ENCODE measurements at places on chromosomes 11 and 22. TPM values are rescaled to one million over a fixed set of nuclear protein-coding genes. Genes with fewer than 3 reads are reported as not detected.
A peak's percentile ranks its signal among the peaks of the same experiment; 100 is the strongest.

GRCh38 chr11:110473706-110474105, 44.0 kb downstream of the FDX1 start:
- no peak overlapping the region for H3K4me3 ChIP-seq
- H3K36me3 ChIP-seq, result peaks cover 13% of the 10 kb centered on the region
- peaks cover 17% of the 10 kb centered on the region for H3K4me1 ChIP-seq
- no peak for DNase-seq

GRCh38 chr11:14443638-14444037, 56.0 kb downstream of the COPB1 start:
- peaks cover 4% of the 10 kb centered on the region for H3K36me3 ChIP-seq
- H3K4me1 ChIP-seq, result peaks cover 37% of the 10 kb centered on the region
- no peaks in the 10 kb centered on the region for H3K27me3 ChIP-seq
- H3K4me3 ChIP-seq, result no peak overlapping the region
- DNase-seq, result no peak
- H3K27ac ChIP-seq, result no peak overlapping the region

DNA sequence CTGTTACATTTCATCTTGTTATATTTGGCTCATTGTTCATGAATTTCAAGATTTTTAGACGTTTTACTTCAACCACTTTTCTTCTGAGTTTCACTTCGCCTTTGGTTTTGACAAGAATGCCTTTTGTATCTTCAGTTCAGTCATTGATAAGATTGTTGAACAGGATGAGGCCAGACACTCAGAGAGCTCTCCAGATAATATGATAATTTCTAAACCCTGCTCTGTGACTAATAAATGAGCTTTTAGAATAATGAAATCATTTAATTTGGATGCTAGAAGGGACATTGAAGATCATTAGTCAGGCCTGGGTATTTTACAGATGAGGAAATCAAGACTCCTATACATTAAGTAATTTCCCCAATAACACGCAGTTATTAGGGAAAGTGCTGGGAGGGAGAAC, 37.2 kb upstream of the GRAMD1B start:
- peaks cover 43% of the 10 kb centered on the region for H3K4me1 ChIP-seq
- H3K27me3 ChIP-seq, result no peaks in the 10 kb centered on the region
- no peak overlapping the region for H3K4me3 ChIP-seq
- DNase-seq, result no peak
- H3K36me3 ChIP-seq, result peaks cover 15% of the 10 kb centered on the region

- H3K36me3 ChIP-seq, result peaks cover 6% of the 10 kb centered on the region
- no peak for DNase-seq
- peak overlapping the region; percentile 92 for H3K27ac ChIP-seq
- H3K27me3 ChIP-seq, result no peaks in the 10 kb centered on the region
Measured at GRCh38 chr22:23786261-23786710, 480 bp upstream of the SMARCB1 start.

GRCh38 chr11:134521001-134521400, 109.0 kb upstream of the B3GAT1 start:
- H3K27ac ChIP-seq, result no peak overlapping the region
- no peaks in the 10 kb centered on the region for H3K36me3 ChIP-seq
- no peaks in the 10 kb centered on the region for H3K27me3 ChIP-seq
- no peak for DNase-seq
- H3K4me1 ChIP-seq, result no peaks in the 10 kb centered on the region

DNA sequence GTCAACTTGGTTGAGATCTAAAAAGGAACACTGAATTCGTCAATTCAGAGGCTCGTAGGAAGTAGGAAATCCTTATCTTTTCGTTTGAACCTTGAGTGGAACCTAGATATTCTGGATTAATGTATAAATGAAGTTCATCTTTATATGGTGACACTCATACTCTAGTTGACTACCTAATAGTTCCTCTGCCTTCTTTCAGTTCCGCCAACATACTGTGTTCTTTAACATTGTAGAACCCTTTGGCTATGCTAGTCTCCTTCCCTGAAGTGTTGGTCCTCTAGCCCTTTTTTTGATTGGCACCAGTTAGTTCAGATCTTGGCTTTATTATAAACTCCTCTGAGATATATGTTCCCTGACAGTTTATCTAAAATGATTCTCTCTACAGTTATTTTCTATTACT, 1.5 kb downstream of the ATM start:
- peaks cover 38% of the 10 kb centered on the region for H3K36me3 ChIP-seq
- peaks cover 38% of the 10 kb centered on the region for H3K4me1 ChIP-seq
- no peak overlapping the region for H3K4me3 ChIP-seq
- DNase-seq, result no peak
- H3K27me3 ChIP-seq, result no peaks in the 10 kb centered on the region
- H3K27ac ChIP-seq, result no peak overlapping the region

DNA sequence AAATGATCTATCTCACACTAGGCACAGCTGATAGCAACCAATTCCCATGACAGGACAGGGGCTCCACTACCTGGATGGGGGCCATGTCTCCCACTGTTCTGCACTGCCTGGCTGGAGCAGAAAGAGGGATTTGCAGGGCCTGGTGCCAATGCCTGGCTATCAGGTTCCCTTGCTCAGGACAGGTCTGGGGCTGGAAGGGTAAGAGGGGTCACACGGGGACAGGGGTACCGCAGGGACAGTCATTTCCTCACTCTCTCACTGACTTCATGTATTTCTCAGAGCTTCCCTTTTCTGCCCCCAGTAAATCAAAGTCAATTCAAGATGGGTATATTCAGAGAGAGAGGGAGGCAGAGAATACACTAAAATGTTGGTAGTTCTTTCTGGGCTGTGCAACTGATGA, 119.1 kb upstream of the CSNK2A3 start:
- no peaks in the 10 kb centered on the region for H3K4me1 ChIP-seq
- no peaks in the 10 kb centered on the region for H3K36me3 ChIP-seq
- H3K4me3 ChIP-seq, result no peak overlapping the region
- no peak for DNase-seq
- H3K27me3 ChIP-seq, result no peaks in the 10 kb centered on the region

GRCh38 chr11:112537846-112538330, 277.2 kb upstream of the PLET1 start:
- peaks cover 9% of the 10 kb centered on the region for H3K4me1 ChIP-seq
- H3K27me3 ChIP-seq, result peaks cover 9% of the 10 kb centered on the region
- no peak for DNase-seq
- no peak overlapping the region for H3K4me3 ChIP-seq
- H3K27ac ChIP-seq, result no peak overlapping the region

- no peak for DNase-seq
- no peak overlapping the region for H3K27ac ChIP-seq
- peaks cover 16% of the 10 kb centered on the region for H3K36me3 ChIP-seq
- peaks cover 3% of the 10 kb centered on the region for H3K4me1 ChIP-seq
- no peaks in the 10 kb centered on the region for H3K27me3 ChIP-seq
- no peak overlapping the region for H3K4me3 ChIP-seq
Measured at GRCh38 chr22:19965771-19966709, 24.4 kb upstream of the TXNRD2 start.

- H3K27me3 ChIP-seq, result no peaks in the 10 kb centered on the region
- no peak for DNase-seq
- H3K4me3 ChIP-seq, result no peak overlapping the region
- no peak overlapping the region for H3K27ac ChIP-seq
- no peaks in the 10 kb centered on the region for H3K4me1 ChIP-seq
- H3K36me3 ChIP-seq, result no peaks in the 10 kb centered on the region
Measured at GRCh38 chr11:2202900-2203439, 31.4 kb upstream of the TH start.

GRCh38 chr11:75389276-75389605, 10.1 kb upstream of the RPS3 start:
- H3K27me3 ChIP-seq, result peaks cover 19% of the 10 kb centered on the region
- H3K36me3 ChIP-seq, result no peaks in the 10 kb centered on the region
- DNase-seq, result no peak
- no peak overlapping the region for H3K27ac ChIP-seq
- no peak overlapping the region for H3K4me3 ChIP-seq

DNA sequence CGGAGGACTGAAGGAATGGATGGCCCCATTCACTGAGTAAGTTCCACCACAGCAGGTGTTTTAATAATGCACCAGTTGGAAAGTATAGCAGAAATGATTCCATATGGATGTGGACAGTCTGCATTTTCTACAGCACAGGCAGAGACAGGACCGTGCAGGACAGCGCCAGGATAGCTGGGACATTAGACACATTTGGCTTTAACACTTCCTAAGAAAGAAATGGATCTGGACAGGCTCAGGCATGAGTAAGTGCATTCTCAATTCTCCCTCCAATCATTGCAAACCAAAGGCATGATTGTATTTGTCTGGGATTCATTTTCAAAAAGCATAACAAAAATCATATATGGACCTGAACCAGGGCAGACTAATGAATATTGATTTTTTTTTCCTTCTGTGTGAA, 233.0 kb upstream of the POU2AF2 start:
- no peak for DNase-seq
- peaks cover 5% of the 10 kb centered on the region for H3K27me3 ChIP-seq

- no peaks in the 10 kb centered on the region for H3K27me3 ChIP-seq
- peaks cover 4% of the 10 kb centered on the region for H3K4me1 ChIP-seq
- no peak overlapping the region for H3K27ac ChIP-seq
- H3K4me3 ChIP-seq, result no peak overlapping the region
- no peak for DNase-seq
Measured at GRCh38 chr22:47011131-47011858, 248.8 kb downstream of the TBC1D22A start.

DNA sequence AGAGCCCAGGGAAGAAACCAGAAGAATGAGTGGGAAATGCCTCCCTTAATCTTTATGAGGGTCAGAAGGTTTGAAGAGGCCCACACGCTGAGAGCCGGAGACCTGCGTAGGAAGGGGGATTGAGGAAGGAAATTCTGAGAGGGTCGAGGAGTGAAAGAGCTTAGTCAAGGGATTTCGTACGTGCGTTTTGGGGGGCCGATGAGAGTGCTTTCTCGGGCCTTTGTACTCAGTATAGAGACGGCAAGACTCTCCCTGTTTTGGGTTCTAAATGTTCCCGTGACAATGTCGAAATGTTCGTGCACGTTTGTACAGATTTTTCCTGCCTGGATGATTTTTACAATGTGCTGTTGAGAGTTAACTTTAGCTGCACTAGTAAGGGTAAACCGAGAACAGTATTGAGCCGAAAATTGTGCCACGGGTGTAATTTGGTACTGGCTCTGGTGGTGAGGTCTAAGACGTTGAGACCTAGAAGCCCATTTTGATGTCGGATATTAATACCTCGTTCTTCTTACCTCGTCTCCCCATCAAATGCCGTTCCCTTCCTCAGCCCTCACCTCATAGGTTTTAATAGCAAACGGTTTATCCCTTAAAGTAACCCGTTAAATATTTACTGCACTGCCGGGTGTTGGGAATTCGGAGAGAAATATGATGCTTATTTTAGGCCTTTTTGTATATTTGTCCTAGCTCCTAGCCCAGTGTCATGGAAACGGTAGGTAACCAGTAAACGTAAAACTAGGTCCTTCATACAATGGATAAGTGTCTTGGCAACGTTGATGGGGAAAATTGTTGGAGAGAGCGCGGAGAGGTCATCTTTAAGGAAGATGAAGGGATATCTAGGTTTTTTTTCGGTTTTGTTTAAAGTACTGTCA, 734 bp downstream of the C11orf58 start:
- H3K4me3 ChIP-seq, result no peak overlapping the region
- no peak for DNase-seq
- H3K27ac ChIP-seq, result no peak overlapping the region
- H3K36me3 ChIP-seq, result peaks cover 24% of the 10 kb centered on the region
- H3K27me3 ChIP-seq, result peaks cover 3% of the 10 kb centered on the region

DNA sequence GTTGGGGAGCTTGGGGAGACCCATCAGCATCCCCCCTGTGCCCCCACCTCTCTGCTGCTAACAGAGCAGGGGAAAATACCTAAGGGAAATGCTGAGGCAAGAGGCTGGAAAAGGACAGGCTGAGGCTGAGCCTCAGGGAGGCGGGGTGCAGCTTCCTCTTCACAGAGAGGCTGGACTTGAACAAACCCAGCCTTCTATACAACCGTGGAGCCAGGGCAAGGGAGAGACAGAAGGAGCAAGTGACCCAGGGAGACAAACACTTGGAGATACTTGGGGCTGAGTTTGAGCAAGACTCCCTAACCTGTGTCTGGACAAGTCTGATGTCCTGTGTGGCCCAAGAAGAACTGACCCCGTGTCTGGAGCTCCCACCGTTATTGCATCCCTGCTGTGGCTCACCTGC, at the start of gene SLCO2B1:
Gene SLCO2B1 (plus strand): TSS at position 229 of the 400 bp plus-strand sequence. CDS start 275 bp downstream, outside the sequence.
- H3K27ac ChIP-seq, result no peak within 1 kb of the TSS
- peaks cover 17% of the 10 kb centered on the region for H3K27me3 ChIP-seq
- no peak for DNase-seq
- peaks cover 7% of the 10 kb centered on the region for H3K4me1 ChIP-seq

DNA sequence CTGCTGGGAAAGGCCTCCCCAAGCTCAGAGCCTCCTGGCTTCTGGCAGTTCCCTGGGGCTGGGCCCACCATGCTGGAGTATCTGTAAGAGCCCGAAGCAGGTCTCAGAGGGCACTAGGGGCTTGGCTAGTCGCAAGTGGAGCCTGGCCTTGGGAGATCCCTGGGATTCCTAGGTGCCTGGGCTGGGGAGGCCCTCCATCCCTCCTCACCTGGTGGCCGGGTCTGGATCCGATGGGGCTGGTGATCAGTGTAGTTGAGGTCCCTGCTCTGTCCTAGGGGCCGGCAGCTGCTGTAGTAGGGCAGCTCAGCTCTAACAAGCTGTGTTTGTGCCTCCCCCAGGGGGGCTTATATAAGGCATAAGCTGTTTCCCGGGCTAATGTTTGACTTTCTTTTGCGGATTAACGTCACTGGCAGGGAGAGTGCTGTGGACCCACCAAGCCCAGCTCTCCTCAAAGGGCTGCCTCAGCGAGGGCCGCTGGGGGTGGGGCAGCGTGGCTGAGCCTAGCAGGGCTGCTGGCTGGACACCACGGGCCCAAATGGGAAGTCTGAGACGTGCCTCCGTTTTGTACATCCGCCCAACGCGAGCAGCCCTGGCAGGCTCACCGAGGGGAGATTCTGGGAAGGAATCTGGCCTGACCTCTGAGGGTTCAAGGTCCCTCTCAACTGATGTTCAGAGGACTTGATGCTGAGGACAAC, at the start of gene SLC22A8:
Gene SLC22A8 (minus strand): TSS at position 321 of the 695 bp plus-strand sequence. CDS start 883 bp downstream, outside the sequence.
- no peak within 1 kb of the TSS for H3K27ac ChIP-seq
- H3K4me1 ChIP-seq, result no peaks in the 10 kb centered on the region
- no peak for DNase-seq
- H3K4me3 ChIP-seq, result no peak within 1 kb of the TSS
- H3K27me3 ChIP-seq, result peaks cover 12% of the 10 kb centered on the region
- no peaks in the 10 kb centered on the region for H3K36me3 ChIP-seq

- no peaks in the 10 kb centered on the region for H3K36me3 ChIP-seq
- H3K4me3 ChIP-seq, result no peak overlapping the region
- no peak for DNase-seq
- H3K27ac ChIP-seq, result no peak overlapping the region
- peaks cover 4% of the 10 kb centered on the region for H3K4me1 ChIP-seq
- H3K27me3 ChIP-seq, result peaks cover 11% of the 10 kb centered on the region
Measured at GRCh38 chr22:29396126-29396525, 7.8 kb upstream of the AP1B1 start.

DNA sequence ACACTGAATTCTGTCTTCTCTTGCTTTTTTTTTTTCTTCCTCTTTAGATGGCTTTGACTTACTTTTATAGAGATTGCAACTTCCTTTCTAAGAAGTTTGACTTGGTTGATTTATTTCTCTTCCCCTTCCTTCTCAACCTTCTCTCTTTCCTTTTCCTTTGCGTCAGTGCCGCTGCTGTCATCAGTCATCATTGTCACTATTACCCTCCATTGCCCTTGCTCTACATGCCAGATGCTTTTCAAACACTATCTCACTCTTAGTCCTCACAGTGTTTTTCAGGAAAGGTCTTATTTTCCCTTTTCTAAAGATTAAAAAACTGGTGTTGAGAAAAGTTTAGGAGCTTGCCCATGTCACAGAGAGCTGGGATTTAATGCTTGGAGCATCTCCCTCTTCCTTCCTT, 74.7 kb upstream of the C11orf87 start:
- no peaks in the 10 kb centered on the region for H3K27me3 ChIP-seq
- no peak for DNase-seq
- H3K4me1 ChIP-seq, result no peaks in the 10 kb centered on the region
- no peaks in the 10 kb centered on the region for H3K36me3 ChIP-seq
- no peak overlapping the region for H3K4me3 ChIP-seq
- H3K27ac ChIP-seq, result no peak overlapping the region

SERPING1 gene
- total RNA-seq, result not detected

TBX10 gene
- total RNA-seq, result not detected

SELENOM gene
- 9.4 TPM for total RNA-seq

PRDM11 gene
- total RNA-seq, result 1.9 TPM
